CD4-positive, alpha-beta T cell treated with Interleukin-6 at 100 ng/mL for 8 hours (primary cell): ENCODE measurements at places on chromosomes 7 and 10.

DNA sequence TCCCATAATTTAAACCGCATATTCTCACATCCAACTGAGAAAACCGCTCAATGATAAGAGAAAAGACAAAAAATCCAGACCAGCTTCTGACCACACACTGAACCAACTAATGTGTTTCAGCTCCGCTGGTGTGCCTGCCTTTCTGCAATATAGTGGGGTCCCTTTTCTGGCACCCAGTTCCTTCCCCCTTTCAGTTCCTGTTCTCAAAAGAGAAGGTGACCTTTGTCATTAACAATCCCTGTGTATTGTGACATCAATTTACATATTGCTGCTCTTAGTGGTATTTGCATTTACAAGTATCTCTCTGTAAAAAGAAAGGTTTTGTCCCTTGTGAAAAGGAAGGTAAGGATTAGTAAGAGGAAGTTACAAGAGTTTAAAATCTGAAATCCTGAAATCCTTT lies 1.4 kb downstream of the PPP1R17 start:
- no peak for DNase-seq

DNA sequence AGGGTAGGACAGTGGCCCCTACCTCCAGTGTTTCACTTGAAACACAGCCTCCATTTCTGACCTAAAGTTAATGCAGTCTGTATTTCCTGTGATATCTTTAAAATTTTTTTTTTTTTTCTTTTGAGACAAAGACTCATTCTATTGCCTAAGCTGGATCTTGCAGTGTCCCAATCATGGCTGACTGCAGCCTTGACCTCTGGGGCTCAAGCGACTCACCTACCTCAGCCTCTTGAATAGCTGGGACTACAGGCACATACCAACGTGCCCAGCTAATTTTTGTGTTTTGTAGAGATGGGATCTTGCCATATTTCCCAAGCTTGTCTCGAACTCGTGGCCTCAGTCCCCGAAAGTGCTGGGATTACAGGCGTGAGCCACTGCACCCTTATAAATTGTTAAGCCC lies 16.7 kb upstream of the MGAM2 start:
- no peak for DNase-seq

GRCh38 chr10:86179153-86179524 lies 187.5 kb downstream of the GRID1 start:
- no peak for DNase-seq

GRCh38 chr7:95478272-95479037 lies 7.3 kb upstream of the ASB4 start:
- DNase-seq: no peak

- DNase-seq: no peak
Observed at GRCh38 chr7:2237109-2237602, 4.4 kb upstream of the MAD1L1 start.

GRCh38 chr10:13158401-13158800 lies 3.0 kb upstream of the MCM10 start:
- DNase-seq: no peak

- no peak for DNase-seq
Observed at GRCh38 chr10:113292086-113292485, 260.8 kb upstream of the HABP2 start.

DNA sequence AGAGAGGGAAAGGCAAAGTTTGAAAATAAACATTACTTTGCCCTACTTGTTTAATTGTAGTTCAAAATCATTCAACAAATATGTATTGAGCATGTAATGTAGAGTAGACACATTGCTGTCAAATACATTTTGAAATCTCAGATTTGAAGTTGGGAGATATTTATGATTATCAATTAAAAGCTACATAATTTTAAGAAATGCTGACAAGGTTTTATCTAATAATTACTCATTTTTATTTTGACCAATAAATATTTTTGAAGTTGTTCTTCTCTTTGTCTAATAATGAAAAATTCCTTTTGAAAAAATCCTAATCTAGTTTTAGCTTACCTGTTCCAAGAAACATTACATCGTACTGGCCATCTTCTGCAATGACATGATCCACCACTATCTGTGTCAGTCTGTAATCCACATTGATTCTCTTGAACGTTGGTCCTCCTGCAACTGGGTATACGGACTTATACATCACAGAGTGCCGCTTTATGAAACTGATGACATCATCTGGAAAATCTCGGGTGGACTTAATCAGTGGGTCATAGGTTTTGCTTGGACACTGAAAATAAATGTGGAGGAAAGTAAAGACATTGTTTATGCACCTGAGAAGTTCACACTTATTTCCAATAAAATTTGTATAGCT lies 164.7 kb downstream of the SEMA3D start:
- DNase-seq: no peak

GRCh38 chr10:131574707-131575430 lies 263.3 kb upstream of the TCERG1L start:
- no peak for DNase-seq

- DNase-seq: no peak
Observed at GRCh38 chr7:123749537-123749857, 694 bp upstream of the WASL start.

DNA sequence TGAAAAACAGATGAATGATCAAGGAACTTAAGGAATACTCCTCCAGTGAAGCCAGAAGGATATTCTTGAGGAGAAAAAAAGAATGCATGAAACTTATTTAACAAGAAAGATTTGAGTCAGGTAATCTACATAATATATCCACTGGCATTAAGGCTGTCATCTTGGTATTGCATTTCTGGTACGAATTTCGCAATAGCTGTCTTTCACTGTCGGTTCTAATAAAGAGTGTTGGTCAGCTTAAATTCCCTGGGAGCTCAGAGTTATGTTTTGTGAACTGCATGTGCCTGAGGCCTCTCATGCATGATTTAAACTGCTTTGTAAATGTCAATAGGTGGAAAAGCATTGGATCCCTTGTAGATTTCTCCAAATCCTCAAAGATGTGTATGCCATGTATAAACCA lies 565.3 kb upstream of the GALNT17 start:
- no peak for DNase-seq

DNA sequence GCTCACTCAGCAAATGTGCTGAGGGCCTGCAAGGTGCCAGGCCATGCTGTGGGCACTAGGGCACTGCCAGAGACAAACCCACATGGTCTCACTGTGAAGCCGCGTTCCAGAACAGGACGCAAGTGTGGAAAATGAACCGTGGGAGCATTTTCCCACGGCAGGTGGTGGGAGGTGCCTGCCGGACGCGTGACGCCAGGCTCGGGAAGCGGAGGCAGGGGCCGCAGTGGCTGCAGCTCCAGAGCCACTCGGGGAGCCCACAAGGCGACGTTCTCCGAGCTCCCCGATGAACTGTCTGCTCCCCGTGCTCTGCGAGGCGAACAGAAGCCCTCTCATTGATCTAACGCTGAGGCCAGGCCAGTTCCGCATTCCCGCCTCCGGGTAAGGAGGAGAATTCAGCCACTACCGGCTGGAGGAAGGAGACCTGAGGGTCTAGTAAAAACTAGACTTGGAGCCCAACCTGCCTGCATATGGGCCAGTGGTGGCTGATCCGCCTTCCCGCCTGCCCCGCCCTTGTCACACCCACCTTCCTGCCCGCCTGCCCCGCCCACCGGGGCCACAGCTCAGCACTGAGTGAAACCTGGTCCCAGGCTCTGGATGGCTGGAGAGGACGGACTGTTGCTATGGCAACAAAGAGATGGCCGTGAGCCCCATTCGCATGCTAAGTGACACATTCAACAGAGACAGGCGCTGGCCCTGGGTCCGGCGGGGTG lies 13.1 kb downstream of the ADGRA1 start:
- DNase-seq: no peak

DNA sequence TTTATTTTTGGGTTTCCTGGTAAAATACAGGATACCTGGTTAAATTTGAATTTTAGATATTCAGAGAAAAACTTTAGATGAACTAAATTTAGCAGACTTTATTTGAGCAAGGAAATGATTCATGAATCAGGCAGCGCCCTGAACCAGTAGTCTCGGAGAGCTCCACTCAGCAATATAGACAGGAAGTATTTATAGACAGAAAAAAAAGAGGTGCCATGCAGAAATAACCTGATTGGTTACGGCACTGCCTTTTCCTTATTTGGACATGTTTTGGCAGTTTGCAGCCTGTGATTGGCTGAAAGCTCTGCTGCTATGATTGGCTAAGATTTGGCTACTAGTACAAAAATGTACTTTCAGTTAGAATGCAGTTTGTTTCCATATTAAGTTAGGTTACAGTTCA lies 198.3 kb upstream of the DKK1 start:
- DNase-seq: no peak

GRCh38 chr7:128188396-128189230 lies 52.5 kb upstream of the LEP start:
- no peak for DNase-seq

DNA sequence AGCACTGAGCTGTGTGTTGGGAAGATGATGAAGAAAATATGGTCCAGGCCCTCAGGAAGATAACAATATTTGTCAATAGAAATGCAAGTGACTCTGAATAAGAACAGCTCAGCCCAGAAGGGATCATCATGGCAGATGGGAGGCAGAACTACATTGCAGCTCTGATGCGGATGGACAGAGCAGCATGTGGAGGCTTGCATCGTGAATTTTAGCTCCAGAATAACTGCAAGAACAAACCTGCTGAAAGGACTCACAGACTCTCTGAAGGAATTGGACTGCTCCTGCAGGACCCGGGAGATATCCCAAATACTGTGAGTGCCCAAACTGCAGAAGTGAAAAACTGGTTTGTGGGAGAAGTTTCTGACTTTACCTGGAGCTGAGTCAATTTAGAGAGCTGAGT lies 80.6 kb upstream of the LAMB4 start:
- no peak for DNase-seq

DNA sequence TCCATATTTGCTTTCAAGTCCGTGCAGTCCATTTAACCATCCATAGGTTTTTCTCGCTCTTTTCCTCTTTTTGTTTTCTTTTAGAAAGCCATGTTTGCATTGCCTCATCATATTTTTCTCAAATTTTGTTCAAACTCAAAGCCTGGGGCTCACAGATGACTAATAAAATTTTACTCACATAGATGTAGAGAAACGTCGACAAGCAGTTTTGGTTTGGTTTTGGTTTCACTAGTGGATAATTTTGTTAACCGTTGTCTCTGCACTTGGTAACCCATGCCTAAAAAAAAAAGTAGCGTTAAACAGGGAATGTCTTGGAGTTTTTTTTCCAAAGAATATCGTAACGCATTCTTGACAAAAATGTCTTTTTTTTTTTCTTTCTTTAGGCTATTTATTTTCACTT lies 344.2 kb upstream of the GALNT17 start:
- DNase-seq: no peak

DNA sequence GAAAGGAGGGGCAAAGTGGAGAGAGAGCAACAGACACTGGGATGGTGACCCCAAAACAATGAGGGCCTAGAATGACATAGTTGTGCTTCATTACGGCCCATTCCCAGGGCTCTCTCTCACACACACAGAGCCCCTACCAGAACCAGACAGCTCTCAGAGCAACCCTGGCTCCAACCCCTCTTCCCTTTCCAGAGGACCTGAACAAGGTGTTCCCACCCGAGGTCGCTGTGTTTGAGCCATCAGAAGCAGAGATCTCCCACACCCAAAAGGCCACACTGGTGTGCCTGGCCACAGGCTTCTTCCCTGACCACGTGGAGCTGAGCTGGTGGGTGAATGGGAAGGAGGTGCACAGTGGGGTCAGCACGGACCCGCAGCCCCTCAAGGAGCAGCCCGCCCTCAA lies 20.7 kb downstream of the PRSS2 start:
- DNase-seq: no peak

DNA sequence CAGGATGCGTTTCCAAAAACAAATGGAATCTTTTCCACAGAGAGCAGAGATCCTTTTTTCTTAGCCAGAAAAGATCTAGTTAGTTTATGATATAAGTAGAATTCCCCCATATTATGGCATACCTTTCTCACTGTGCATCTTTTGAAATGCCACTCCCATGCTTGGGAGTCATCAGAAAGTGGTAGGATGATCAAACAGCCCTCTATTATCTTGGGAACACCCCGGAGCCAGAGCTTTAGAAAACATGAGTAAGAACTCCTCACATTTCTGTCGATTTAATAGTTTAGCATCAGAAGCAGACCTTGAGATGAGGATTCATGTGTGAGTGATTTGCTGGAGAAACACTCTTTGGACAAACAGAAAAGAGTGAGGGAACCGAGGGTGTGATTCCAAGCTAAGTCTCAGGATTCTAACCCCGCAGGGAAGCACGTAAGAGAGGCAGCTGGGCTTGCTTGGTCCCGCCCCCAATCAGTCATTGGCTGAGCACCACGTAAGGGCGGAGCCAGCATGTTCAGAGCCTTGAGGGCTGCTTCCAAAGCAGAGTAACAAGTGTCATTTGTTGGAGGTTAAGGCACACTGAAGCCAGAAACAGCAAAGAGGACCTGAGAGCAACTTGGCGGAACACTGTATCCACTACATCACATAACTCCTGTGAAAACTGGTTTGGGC lies 43.7 kb upstream of the NXPH1 start:
- no peak for DNase-seq

GRCh38 chr7:157495594-157495993 lies 158.8 kb downstream of the DNAJB6 start:
- no peak for DNase-seq

DNA sequence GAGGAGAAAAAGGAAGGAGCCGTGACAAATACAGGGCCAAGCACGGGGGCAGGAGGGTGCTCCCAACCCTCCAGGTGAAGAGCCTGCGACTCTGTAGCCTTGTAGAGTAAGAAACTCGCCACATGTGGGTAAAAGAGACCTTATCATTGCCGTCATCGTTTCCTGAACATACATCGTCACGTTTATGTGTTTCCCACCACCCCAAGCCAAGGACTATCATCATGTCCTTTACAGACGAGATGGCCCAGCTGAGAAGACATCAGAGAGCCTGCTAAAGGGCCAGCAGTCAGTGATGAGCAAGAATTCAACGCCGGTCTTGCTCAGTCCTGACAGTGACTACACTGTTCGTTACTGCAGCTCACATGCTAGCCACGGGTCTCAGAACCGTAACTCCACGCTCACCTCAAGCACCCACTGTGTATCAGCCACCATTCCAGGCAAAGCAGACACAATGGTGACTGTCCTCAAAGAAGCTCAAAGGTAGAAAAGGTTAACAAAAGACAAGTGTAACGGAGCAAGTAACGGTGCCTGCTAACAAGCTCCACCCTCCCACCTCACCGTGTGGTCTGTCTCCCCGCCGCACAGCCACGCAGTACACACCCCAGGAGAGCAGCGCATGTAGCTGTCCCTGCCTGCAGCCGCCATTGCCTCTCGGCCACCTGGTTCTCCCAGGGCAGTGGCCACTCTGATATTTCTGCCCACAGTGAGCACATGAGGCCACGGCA lies 147.8 kb downstream of the MAD1L1 start:
- DNase-seq: no peak

- DNase-seq: no peak
Observed at GRCh38 chr10:88154596-88155250, 291.3 kb downstream of the PTEN start.

GRCh38 chr7:150736864-150737263 lies 354 bp upstream of the GIMAP5 start:
- DNase-seq: no peak

- no peak for DNase-seq
Observed at GRCh38 chr10:68106656-68107055, 2.6 kb upstream of the MYPN start.
